ENCODE measurements at places on chromosomes 7 and 10. TPM values are rescaled to one million over a fixed set of nuclear protein-coding genes. Genes with fewer than 3 reads are reported as not detected.

DNA sequence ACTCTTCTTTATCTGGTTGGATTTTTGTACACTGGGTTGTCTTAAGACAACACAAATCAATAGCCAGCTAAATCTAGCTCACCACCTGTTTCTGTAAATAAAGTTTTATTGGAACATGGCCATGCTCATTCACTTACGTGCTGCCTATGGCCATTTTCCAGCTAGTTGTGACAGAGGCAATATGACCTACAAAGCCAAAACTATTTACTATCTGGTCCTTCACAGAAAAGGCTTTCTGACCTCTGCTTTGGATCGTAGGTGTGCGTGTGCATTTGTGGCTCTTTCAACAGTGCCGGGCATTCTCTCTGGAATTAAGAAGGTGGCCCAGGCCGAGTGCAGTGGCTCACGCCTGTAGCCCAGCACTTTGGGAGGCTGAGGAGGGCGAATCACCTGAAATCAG, 45.5 kb downstream of the NRAP start:
- no peak for DNase-seq

GRCh38 chr7:16929146-16929762, 47.5 kb upstream of the AGR3 start:
- no peak for DNase-seq

DNA sequence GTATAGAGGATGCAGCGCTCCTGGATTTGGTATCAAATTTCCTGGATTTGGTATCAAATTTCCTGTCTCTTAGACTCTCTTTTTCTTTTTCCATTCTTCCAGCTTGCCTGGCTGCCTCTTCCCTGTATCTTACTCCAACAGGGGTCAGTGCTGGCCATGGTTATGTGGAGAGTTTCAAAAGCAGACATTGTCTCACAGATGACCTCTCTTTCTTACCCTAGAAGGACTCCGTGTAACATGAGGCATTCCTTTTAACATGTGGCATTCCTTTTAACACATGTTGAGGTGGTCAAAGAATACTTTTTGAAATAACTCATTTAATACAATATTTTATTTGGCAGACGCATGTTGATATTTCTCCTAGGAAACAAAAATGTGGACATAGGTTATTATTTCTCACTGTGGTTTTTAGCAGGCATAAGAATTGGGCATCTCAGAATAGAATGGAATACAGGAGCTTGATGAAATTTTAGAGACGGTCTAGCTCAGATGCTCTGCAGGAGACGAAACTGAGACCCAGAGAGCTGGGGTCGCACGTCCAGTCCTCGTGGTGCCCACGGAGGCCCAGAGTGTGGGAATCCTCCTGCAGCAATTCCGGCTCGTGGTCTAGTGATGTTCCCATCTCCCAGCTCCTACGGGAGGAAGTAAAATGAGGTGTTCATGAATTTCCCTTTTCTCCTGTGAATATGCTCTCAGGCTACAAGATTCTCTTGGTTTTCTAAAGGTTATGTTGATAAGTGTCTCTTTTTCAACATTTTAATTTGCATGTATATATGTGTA, 59.6 kb upstream of the PITRM1 start:
- no peak for DNase-seq

ITGA8 gene
- polyA plus RNA-seq = 27.8 TPM

DNA sequence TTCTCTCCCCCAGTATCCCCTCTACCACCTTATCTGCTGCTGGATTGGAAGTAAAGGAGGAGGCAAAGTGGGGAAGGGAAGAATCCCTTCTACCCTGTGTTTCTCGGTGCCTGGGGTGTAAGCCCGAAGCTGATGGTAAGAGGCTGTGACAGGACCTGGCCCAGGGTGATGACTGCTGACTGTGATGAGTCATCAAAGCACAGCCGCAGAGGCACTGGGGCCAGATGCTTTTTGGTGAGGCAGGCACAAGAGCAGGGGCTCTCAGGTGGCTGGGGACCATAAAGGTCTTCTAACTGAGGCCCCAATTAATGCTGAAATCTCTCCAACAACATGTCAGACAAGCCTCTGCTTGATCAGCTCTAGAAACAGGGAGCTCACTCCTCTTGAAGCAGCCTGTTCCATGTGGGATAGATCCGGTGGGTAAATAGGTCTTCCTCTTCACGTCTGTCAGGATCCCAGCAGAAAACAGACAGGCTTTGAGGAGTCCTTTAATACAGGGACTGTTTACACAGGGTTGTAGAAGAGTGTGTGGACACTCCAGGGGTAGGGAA, 86.1 kb upstream of the PCBD1 start:
- no peak for DNase-seq

OR13A1 gene
- 0.07 TPM for polyA plus RNA-seq

GPR141 gene
- polyA plus RNA-seq = not detected

DNA sequence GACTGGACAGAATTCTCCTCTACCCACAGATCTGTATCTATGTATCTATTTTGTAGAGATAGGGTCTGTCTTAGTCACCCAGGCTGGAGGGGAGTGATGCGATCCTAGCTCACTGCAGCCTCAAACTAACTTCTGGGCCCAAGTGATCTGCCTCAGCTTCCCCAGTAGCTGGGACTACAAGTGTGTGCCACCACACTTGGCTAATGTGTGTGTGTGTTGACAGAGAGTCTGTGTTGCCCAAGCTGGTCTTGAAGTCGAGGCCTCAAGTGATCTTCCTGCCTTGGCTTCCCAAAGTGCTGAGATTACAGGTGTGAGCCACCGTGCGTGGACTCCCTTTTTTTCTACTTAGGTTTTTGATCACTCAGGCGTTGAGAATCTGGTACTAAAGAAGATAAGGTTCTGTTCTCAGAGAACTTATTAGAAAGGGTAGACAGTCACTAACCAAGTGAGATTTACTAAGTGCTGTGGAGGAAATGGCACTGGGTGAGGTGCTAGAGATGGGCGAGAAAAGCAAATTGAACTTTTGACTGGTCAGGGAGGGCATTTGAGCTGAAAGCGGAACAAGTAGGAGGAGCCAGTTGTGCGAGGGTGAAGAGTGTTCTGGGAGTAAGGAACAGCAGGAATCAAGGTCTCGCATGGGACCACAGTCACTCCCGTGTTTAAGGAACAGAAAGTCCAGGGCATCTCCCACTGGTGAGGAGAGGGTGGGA, 18.0 kb downstream of the NDUFB2 start:
- DNase-seq = no peak

GRCh38 chr7:66277492-66277891, 72.4 kb downstream of the TPST1 start:
- DNase-seq = no peak

ATAD1 gene
- polyA plus RNA-seq = 52.0 TPM

GRCh38 chr10:123573236-123574108, 92.7 kb upstream of the GPR26 start:
- DNase-seq = no peak

DNA sequence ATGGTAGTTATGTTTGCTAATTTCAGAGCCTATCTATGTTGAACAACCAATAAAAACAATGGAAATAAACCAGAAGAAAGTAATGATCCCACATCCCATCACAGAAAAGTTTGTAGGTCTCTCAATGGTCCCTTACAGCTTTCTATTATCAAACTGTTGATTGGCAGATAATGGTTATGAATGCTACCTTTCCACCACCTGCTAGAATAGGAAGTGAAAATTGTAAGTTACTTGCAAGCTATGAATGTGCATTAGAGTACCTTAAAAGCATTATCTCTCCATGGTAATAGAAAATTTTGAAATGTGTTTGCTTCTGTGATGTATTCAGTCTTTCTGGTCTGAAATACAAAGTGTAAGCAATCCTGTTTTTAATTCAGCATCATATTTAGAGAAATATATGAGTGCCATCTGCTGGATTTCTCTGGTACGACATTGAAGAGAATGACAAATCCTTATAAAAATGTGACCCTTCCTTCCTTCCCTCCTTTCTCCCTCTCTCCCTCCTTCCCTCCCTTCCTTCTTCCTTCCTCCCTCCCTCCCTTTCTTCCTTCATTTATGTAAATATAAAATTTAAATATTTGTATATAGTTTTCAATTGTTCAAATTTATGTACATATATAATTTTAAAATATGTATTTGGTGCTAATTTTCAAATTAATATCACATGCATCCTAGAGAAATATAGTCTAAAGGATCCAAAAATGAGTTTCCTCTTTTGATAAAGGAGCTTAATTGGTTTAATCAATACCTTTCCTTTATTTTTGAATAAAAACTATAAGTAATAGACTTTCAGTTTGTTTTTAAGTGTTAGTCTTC, 41.4 kb upstream of the PNLIPRP3 start:
- DNase-seq = peak; percentile 48

GRCh38 chr10:86684331-86685097, 16.2 kb downstream of the LDB3 start:
- DNase-seq = no peak

ARHGEF5 gene
- polyA plus RNA-seq = 32.8 TPM

DNA sequence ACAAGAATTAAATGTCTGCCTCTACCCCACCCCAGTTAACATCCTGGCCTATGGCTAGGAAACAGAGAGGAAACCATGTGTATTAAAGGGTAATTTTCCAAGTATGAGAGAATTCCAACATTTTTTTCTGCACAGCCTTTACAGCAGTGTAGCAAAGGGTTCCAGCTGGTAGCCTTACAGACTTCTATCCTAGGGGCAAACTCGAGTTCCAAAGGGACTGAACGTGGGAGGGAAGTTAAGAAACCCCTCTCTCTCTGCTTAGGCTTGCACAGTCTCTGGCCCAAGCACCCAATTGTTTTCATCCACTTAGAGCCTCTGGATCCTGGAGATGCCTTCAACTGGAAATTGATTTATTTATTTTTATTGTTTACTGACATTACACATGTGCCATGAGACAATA, 60.3 kb downstream of the SLC16A12 start:
- DNase-seq = peak; percentile 35

AKR1C8 gene
- polyA plus RNA-seq = 1.1 TPM

DNA sequence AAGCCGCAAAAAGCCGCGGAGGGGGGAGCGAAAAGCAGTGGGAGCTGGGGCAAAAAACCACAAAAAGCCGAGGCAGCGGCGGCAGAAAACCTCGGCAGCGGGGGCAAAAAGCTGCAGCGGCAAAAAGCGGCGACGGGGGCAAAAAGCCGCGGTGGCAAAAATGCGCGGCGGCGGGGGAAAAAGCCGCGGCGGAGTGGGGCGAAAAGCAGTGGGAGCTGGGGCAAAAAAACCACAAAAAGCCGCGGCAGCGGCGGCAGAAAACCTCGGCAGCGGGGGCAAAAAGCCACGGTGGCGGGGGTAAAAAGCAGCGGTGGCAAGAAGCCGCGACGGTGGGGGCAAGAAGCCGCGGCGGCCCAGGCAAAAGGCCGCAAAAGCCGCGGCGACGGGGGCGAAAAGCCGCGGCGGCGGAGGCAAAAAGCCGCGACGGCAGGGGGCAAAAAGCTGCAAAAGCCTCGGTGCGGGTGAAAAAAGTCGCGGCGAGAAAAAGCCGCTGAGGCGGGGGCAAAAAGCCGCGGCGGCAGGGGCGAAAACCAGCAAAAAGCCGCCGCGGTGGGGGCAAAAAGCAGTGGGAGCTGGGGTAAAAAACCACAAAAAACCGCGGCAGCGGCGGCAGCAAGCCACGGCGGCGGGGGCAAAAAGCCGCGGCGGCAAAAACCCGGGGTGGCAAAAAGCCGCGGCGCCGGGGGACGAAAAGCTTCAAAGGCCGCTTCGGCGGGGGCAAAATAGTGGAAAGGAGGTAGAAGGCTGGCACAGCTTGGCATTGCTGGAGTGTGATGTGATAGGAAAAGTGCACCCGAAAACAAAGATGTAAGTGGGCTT, 135.9 kb downstream of the ZNF92 start:
- no peak for DNase-seq

- DNase-seq = no peak
Observed at GRCh38 chr10:95698415-95698814, 4.7 kb upstream of the TCTN3 start.

DNA sequence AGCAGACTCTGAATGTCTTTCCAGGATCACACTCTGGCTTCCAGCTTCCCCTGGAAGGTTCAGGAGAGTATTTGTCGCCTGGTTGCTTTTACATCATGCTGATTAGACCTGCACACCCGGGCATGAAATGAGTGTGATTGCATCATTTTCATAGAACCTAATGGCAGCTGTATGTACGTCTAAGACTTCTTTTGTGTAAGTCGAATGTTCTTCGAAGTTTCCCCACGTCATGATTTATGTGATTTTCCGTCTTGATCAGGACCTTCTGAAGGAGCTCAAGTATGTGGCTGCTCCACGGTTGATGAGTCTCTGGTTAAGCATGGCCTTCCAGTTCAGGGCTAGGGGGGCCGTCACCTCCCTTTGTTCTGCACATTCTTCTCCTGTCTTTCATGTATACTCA, 4.5 kb downstream of the EIF4H start:
- DNase-seq = peak; percentile 54

RSPH10B2 gene
- 1.5 TPM for polyA plus RNA-seq

DNA sequence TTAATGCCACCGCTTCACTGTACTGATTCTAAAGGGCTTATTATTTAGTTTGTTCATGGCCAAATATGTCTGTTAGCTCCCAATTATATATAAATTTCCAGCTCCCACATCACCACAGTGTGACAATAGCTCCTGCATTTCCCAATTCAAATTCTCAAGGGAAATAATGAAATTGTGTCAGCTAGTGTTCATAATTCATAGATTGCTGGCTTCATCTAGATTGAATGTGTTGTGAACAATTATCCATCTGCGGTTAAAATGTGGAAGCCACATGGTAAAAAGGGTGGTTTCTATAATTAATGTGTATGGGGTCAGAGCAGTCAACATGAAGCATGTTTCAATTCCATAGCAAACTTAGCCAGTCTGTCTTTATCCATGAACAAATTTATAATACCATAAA, 154.3 kb downstream of the SEMA3E start:
- no peak for DNase-seq

DNA sequence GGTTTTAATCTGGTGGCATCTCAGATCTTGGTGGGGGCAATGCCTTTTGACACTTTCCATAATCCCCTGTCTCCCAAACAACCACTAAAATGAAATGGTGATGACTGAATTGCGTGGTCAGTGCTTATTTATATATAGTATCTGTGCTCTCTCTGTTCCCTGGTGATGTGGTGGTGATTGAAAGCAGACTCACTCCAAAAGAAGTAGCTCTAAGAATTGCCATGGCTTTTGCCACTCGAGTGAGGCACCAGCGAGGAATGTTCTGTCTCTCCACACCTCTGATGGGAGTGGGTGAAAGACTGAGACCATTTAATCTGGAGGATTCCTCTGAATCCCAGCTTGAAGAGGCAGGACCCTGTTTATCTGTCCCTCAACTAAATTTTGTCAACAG, 2.8 kb downstream of the DUSP5 start:
- DNase-seq = no peak

GRCh38 chr10:21607907-21608306, 73.9 kb downstream of the MLLT10 start:
- DNase-seq = no peak

AOAH gene
- 3.1 TPM for polyA plus RNA-seq

DNA sequence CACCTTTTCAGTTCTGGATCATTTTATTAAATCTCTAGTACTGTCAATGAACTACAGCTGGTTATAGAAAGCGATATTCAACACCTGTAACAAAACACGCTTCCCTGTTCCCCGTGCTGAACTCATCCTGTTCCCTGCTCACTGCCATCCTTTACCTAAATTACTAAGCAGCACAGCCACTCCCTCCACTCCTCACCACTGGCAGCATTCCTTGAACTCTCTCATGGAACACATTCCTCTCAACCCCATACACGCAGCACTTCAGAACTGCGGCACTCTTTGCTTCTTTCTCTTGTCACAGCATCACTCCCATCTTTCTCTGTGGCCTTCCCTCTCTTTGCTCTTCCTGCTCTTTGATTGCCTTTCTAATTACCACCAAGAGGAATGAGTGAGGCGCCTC, 27.4 kb downstream of the RELN start:
- peak; percentile 7 for DNase-seq
